IPS-NIHi11 (cell line): ENCODE measurements at places on chromosomes 11 and 22.
A peak's percentile ranks its signal among the peaks of the same experiment; 100 is the strongest.

GRCh38 chr11:102926517-102926916, 29.0 kb downstream of the MMP13 start:
- no peak for DNase-seq

GRCh38 chr11:88301488-88302140, 35.9 kb downstream of the CTSC start:
- DNase-seq, result no peak

DNA sequence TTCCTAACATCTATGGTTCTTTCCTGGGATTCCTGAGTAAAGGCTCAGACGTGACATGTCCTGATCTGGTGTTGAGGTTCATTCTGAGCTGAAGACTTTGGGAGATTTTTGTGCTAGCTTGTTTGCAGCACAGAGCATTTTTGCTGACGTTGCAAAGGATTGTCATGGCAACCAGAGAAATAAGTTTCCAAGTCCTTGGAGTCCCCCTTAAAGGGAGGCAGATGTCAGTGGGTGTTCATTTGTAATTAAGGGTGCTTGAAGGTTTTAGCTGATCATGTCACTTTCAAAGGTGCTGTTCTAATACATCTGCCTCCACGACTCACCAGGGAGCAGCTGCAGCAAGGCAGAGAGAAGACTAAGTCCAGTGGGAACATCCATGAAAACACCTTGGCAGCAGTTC, 5.4 kb upstream of the SYN3 start:
- DNase-seq, result no peak

DNA sequence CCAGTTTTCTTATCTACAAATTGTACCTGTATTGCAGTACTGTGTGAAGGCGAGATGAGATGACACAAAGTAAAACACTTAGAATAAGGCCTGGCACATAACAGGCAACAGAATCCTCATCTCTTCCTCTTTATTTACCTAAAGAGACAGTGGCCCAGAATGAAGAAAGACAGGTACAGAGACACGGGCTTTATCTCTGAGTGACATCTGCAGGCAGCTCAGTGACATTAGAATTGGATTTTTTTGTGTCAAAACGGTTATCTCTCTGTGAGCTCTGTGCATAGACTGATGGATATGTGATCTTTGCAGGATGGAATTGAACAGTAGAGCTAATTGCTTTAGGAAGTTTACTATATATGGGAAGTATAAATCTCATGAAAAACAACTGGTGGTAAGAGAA, 36.2 kb upstream of the TRPC6 start:
- DNase-seq, result no peak

- no peak for DNase-seq
These were observed 215.1 kb upstream of the BLID start for GRCh38 chr11:122331079-122331478.

- DNase-seq, result no peak
These were observed 1.3 kb downstream of the FAM118A start for GRCh38 chr22:45310977-45311531.

- no peak for DNase-seq
These were observed 156.4 kb upstream of the PITPNB start for GRCh38 chr22:28075358-28075981.

GRCh38 chr11:103609117-103610066, 427.0 kb upstream of the DDI1 start:
- peak; percentile 59 for DNase-seq
